Posterior vena cava (tissue), 2 donors: ENCODE measurements at places on chromosomes 7 and 10. TPM values are rescaled to one million over a fixed set of nuclear protein-coding genes. Genes with fewer than 3 reads are reported as not detected.

The EPDR1 gene
- 42.6 TPM for total RNA-seq

DNA sequence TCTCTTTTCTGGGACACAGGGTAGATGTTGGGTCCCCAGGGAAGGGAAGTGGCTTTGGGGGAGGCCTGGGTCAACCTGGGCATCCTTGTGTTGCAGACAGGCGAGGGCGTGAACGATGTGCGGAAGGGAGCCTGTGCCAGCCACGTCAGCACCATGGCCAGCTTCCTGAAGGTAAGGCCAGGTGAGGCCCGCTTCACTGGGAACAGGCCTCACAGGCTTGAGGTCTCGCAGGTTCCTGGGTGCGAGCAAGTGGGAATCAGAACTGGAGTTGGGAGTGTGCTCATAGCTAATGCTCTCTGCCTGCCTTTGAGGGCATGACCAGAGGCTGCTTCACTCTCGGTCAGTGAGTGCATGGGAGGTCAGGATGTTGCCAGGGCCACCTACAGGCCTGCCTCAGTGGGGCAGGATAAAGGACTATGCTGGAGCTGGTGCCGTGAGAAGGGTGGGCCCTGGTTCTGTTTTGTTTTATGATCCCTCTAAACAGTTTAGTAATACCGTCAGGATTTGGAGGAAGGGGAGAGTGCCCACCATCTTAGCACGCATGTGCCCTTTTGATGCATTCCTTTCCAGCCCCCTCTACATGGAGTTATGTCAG lies 8.4 kb downstream of the DBNL start:
- DNase-seq, result peak; percentile 54

GRCh38 chr7:99089914-99090629 lies 53.8 kb downstream of the SMURF1 start:
- no peak for DNase-seq

The HOXA10 gene
- total RNA-seq, result 9.2 TPM

The SH2D4B gene
- total RNA-seq, result 0.10 TPM

DNA sequence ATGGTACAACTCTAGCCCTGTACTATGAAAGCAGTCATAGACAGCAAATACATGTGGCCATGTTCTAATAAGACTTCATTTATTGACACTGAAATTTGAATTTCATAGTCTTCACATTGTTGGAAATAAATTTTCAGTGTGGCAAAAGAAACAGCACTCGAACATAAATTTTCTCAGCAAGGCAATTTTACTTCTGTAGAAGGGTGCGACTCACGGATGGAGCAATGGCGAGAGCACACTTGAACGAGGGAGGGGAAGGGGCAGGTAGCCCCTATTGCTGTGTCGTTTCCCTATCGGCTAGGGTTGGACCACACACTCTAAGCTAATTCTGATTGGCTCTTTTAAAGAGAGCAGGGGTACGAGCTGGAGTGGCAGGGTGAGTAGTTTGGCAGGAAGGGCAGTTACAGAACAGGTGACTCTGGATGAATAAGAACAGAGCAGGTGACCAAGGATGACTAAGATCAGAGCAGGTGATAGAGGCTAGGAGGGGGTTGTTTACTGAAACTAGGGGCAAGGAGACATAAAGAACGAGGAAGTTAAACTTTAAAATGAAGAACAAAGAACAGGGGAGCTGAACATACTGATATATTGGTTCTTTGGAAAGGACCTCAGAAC lies 52.0 kb downstream of the LRRC4 start:
- no peak for DNase-seq

DNA sequence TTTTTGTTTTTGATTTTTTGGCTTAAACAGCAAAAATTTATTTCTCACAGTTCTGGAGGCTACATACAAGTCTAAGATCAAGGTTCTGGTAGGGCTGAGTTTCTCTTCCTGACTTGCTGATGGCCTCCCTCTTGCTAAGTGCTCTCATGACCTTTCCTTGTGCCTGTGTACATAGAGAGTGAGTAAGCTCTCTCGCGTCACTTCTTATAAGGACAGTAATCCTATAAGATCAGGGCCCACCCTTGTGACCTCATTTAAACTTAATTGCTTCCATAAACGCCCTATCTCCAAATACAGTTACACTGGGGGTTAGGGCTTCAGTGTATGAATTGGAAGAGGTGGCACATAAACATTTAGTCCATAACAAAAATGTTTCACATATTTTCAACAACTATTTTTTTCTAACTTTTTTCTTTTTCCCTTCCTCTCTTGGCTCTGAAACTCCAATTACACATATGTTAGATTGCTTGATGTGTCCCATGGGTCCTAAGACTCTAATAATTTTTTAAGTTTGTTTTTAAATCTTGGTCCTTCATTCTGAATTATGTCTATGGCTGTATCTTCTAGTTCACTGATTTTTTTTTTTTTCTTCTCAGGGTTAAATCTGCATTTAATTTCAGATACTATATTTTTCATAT lies 149.8 kb downstream of the HBP1 start:
- DNase-seq, result no peak

GRCh38 chr7:149635561-149636329 lies 137.6 kb downstream of the ZNF467 start:
- peak; percentile 20 for DNase-seq

- peak; percentile 75 for DNase-seq
Measured at GRCh38 chr7:45726883-45727282, 146.0 kb downstream of the CCDC201 start.

GRCh38 chr10:122678266-122678665 lies 21.4 kb downstream of the C10orf120 start:
- no peak for DNase-seq

- no peak for DNase-seq
Measured at GRCh38 chr7:113392841-113393540, 274.6 kb upstream of the SMIM30 start.

DNA sequence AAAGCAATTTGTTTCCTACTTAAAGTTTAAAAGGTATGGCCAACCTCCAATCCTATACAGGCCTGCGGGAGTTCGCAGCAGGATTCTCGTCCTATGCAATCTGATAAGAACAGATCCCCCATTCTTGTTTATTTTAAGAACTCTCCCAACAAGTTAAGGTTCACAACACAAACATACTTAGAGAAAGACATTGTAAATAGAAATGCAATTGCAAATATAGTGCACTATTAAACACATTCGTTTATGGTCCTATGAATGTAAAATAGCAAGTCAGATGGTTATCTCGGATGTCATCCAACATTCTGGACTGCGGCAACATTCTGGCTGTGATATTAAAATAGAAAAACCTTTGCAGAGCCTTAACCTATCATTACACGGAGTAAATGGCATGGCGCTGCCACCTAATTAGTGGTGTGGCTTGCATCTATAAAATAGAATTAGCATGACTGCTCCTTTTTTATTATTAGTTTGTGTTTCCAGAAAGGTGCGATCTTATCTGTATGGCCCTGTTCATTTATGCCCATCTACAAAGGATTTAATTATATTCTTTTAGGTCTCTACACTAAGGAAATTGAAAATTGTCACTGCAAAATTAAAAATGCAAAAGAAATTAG lies 37.0 kb downstream of the BEND7 start:
- no peak for DNase-seq
